Forelimb muscle (tissue), 1 donor: ENCODE measurements at places on chromosomes 5 and 9. TPM values are rescaled to one million over a fixed set of nuclear protein-coding genes. Genes with fewer than 3 reads are reported as not detected.

- DNase-seq: no peak
Observed at GRCh38 chr5:135359374-135360165, 39.5 kb downstream of the MACROH2A1 start.

GRCh38 chr5:142617416-142618129 is 68.3 kb downstream of the FGF1 start:
- DNase-seq: no peak

GRCh38 chr5:107700481-107700880 is 29.7 kb upstream of the EFNA5 start:
- no peak for DNase-seq

DNA sequence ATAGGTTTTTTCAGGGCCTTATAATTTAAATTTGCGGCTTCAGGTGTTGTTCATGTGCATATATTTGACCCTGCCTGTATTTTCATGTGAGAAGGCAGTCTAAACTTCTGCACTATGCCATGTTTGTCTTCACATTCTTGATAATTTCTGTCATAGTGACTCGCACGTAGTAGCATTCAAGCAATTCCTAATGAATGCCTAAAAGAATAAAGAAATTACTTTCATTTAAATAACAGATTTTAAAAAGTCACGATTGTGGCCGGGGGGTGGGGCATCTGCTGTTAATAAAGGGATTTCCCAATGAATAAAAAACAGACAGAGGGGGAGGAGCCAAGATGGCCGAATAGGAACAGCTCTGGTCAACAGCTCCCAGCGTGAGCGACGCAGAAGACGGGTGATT is 318.0 kb downstream of the ADAMTS6 start:
- no peak for DNase-seq

DNA sequence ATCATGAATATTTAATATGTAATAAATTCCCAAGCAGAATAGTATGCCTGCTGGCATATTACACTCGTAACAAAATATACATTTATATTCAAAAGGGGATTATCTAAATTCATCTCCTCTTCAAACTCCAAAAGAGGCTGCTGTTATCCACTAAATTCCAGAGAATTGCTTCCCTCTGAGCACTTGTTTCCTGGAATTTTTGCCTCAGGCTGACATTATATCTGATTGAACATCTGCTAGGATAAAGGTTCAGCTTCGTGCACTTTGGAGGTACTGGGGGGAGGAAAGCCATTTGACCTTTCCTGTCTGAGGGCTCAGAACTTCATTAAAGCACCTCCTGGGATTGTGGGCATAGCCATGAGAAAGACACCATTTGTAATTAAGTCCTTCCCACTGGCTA is 4.3 kb upstream of the HAPLN1 start:
- no peak for DNase-seq

DNA sequence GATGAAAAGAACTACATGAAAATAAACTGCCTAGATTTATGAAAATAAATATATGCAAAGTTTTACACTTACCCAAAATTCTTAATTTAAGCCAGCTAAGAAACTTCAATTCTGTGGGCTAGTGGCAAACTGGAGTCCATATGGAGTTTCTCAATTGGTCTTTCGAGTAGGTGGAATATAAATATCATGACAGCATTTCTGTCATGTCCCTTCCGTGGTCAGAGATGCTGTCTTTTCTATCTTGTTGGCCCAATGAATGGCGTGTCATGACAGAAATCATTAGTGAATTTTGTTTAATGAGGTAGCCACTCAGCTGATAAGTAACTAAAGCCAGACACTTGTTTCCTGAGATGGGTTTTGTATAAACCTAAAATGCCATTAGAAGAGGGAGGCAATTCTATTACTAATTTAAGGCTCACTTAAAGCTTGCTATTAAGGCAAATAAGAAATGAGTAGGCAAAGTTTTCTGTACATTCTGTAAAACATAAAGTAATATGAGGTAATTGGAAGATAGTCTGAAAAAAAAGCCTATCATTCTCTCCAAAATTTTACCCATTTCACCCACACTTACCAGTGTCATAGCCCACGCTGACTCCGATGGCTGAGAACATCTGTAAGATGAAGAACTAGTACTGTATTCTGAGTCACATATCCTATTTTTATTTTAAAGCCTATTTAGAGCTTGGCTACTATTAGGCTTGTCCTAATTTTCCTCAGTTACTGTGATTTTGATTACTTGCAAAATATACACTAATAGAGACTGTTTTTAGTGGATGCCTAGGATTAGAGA is 419.3 kb upstream of the MEF2C start:
- DNase-seq: no peak

- no peak for DNase-seq
Observed at GRCh38 chr9:104844710-104845109, 80.8 kb downstream of the NIPSNAP3B start.

- DNase-seq: no peak
Observed at GRCh38 chr9:133694686-133695085, 43.5 kb downstream of the SARDH start.

Gene BHMT
- 0.15 TPM for polyA plus RNA-seq

Gene TPPP
- 9.2 TPM for polyA plus RNA-seq
